ENCODE measurements at places on chromosomes 2 and 18.
A peak's percentile ranks its signal among the peaks of the same experiment; 100 is the strongest.

- peak; percentile 95 for DNase-seq
These were observed 18.9 kb upstream of the WDR33 start for GRCh38 chr2:127829845-127830246.

DNA sequence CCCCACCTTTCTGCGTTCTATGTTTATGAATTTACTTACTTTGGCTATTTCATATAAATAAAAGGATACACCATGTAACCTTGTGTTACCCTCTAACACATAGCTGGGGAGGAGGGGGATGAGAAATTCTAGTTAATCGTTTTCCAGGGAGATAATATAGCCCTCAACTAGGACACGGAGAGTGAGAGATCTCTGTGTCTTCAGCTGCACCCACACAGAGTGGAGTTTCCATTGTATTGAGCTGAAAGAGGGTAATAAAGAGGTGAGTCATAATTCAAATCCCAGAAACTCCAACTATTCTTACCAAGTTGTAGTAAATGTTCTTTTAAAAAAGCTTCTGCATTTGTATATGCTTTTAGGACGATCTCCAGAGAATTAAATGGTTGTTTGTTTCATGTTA, 110.1 kb upstream of the SULT1C3 start:
- no peak for DNase-seq

GRCh38 chr2:191922736-191923651, 76.1 kb upstream of the CAVIN2 start:
- DNase-seq = peak; percentile 62

GRCh38 chr2:41326851-41327250, 721.0 kb upstream of the PKDCC start:
- no peak for DNase-seq

- DNase-seq = no peak
These were observed 310.2 kb upstream of the NRP2 start for GRCh38 chr2:205372141-205372540.

GRCh38 chr2:31980674-31981356, 30.0 kb downstream of the MEMO1 start:
- DNase-seq = peak; percentile 81

DNA sequence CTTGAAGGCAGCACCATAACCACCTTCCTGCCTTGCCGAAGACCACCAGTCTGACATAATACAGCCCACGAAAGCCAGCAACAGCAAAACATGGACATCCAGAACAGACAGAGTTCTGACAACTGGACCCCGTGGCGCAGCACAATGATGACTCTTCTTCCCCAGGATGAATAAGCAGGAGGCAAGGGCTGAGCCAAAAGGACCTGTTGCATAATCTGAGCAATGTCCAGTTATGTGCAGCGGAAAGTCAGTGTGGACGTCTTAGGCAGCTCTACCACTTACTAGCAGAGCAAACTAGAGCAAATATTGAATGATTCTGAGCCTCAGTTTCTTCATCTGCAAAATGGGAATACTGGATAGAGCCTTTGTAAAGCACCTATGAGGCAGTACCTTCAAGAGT, 225.1 kb downstream of the ZBTB7C start:
- no peak for DNase-seq

- DNase-seq = no peak
These were observed 332.4 kb downstream of the IRS1 start for GRCh38 chr2:226467221-226467620.

DNA sequence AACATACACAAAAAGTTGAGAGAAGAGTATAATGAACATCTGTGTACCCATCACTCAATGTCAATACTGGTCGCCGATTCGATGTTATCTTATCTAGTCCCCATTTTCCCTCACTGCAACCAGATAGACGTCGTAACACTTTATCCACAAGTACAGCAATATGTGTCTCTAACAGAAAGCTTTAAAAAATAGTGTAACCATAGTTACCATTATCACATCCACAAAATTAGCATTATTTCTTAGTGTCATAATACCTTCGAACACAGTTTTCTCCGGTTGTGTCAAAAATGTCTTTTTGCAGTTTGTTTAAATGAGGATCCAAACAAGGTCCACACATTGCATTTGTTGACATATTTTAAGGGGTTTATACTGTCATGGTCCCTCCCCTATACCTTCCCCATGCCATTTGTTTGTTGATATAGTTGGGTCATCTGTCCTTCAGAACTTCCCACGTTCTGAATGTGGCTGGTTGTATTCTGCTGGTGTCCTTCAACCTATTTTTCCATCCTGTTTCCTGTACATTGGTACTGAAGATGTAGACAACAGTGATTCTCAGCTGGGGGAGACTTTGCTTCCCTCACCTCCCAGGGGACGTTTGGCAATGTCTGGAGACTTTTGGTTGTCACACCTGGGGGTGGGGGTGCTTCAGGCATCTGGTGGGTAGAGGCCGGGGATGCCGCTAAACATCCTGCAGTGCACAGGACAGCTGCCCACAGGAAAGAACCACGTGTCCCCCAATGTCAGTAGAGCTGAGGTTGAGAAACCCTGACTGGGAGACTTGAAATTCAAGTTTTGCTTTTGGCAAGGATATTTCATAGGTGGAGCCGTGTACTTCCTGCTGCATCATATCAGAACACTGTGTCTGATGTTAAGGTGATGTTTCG, 72.7 kb upstream of the SPRED2 start:
- no peak for DNase-seq

DNA sequence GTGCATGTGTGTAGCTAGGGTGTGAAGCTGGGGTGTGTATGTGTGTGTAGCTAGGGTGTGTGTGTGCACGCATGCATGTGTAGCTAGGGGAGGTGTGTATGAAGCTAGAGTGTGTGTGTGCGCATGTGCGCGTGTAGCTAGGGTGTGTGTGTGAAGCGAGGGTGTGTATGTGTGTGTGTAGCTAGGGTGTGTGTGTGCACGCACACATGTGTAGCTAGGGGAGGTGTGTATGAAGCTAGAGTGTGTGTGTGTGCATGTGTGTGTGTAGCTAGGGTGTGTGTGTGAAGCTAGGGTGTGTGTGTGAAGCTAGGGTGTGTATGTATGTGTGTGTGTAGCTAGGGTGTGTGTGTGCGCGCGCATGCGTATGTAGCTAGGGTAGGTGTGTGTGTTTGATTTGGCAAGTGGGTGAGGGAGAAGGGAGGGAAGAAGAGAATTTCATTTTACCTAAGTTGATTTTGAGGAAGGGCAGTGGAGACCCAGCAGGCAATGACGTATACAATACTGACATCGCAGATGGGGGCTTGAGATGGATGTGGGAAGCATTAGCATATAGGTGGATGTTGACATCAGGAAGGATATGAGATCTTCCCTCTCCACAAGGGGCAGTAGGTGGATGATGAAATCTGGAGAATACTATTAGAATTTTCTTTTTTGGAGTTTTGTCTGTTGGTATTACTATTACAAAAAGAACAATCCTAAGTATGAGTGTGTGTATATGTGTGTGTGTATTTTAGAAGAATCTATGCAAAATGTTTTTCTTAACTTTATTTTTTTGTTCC, 70.7 kb downstream of the PRELID3A start:
- DNase-seq = no peak

DNA sequence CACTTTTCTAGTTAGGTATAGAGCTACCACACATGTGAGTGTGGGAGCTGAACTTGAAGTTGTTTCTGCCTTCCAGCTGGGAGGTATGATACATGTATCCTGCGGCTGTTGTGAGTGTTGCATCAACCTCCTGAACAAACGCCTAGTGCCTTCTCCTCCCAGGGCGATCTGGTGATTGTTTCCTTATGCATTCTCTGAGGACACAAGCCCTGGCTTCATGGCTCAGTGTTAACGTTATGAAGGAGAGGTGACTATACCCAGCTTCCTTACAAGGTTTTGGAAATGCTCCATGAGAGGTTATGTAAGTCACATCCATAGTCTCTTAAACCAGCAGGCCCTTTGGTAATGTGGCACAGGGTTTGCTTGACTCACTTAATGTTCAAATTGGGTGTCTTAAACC, 64.9 kb downstream of the SPRED2 start:
- no peak for DNase-seq

DNA sequence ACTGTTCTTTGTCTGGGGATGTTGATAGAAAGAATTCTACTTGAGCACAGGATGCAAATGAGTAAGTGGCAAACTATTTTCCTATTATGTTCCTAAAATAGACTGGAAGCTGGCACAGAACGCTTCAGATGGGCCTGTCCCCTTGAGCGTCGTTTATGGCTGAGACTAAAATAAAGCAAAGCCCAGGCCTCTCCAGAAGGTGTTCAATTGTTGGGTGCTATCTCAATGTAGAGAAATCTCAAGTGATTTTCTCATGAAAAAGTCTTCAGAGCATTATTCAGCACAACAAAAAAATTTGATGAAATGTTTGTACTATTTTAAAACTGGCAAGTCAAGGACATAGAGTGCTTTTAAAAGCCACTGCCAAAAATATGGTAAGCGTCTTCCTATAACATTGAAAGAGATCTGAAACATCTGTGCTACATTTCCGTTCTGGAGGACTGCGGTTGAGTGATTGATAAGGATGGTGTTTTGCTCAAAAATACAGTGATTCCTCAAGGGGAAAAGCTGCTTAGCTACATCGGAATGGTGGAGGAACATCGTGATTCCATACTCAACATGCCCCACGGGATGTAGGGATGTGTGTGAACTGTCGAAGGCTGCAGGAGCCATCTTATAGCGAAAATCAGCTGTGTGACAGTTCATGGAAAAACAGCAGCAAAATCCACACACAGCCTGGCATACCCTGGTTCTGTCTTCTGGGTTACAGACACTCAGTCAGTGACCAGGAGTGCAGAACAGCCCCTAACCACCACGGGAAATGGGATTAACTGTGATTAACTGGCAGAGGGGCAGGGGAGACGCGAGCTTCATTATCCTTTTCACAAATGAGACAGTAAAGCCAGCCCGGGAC, 10.4 kb upstream of the LRRFIP1 start:
- DNase-seq = no peak

GRCh38 chr2:196955036-196955435, 28.5 kb upstream of the PGAP1 start:
- no peak for DNase-seq

GRCh38 chr2:168952424-168952823, 51.3 kb downstream of the G6PC2 start:
- no peak for DNase-seq
